CD4-positive, alpha-beta T cell treated with Interferon gamma for 1 hour (primary cell): ENCODE measurements at places on chromosomes 7 and 10.

- no peak for DNase-seq
Observed at GRCh38 chr7:78023191-78023590, 224.6 kb downstream of the PHTF2 start.

- no peak for DNase-seq
Observed at GRCh38 chr7:148337246-148337965, 253.2 kb upstream of the C7orf33 start.

GRCh38 chr7:84258628-84259027 lies 64.0 kb upstream of the SEMA3A start:
- no peak for DNase-seq

GRCh38 chr10:117143103-117143823 lies 5.2 kb upstream of the VAX1 start:
- DNase-seq = no peak

GRCh38 chr10:72314263-72314662 lies 40.5 kb downstream of the DNAJB12 start:
- no peak for DNase-seq
